Fibroblast of skin of left quadriceps (primary cell): ENCODE measurements at places on chromosomes 2 and 18.

GRCh38 chr18:2905854-2906703, 59.3 kb downstream of the EMILIN2 start:
- DNase-seq = no peak

GRCh38 chr2:64492272-64492671, 31.9 kb upstream of the AFTPH start:
- DNase-seq = no peak

DNA sequence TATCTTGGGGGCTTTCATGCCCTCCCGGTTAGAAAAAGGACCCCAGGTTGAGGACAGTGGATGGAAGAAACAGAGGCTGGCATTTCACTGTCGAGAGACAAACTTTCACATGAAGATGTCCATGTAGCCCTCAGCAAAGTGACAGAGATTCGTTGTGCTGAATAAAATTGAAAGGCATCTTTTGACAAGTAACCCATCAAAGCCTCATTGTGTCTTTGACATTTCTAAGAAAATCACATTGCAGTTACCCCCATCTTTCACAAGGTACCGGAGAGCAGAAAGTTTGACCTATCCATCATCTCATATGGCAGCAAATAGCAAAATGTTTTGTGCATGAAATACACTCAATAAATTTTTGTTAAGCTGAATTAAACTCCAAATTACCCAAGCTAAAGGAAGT, 2.0 kb upstream of the MBP start:
- no peak for DNase-seq

- DNase-seq = no peak
Observed at GRCh38 chr18:28034567-28034966, 142.4 kb downstream of the CDH2 start.

GRCh38 chr2:202114795-202115194, 41.7 kb downstream of the KIAA2012 start:
- DNase-seq = no peak

GRCh38 chr2:197453914-197454398, 604 bp downstream of the COQ10B start:
- no peak for DNase-seq

- no peak for DNase-seq
Observed at GRCh38 chr18:21943456-21943855, 202.9 kb downstream of the MIB1 start.

DNA sequence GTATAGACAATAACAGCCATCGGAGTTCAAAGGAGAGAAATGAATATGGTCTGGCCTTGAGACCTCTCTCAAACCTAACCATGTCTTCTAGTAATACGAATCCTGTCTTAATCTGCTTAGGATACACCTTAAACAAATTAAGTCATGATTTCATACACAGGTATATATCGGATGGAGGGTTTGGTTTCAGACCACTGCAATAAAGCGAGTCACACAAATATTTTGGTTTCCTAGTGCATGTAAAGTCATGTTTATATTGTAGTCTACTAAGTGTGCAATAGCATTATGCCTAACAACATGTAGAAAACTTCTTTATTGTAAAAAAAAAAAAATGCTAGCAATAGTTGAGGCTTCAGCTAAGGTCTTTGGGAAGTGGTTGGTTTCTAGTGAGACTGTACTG, 73.8 kb downstream of the EML6 start:
- DNase-seq = no peak

DNA sequence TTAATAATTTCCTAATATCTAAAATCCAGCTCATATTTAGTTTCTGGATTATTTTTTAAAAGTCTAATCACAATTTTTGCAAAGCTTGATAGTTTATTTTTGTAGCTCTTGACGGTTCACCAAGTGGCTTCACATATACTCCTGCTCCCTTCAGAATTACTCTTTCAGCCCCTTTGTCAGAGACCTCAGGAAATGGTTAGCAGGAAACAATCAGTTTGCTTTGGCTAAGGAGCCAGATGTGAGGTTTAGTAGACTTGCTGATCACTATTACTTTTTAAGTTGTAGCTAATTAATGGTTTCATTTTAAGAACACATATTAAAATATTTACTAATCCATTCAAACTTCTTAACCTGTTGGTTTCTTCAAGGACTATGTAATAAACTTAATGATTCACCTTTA, 2.3 kb downstream of the RBBP8 start:
- DNase-seq = no peak

- no peak for DNase-seq
Observed at GRCh38 chr2:83826577-83826976, 632.5 kb downstream of the SUCLG1 start.

GRCh38 chr2:178993788-178994187, 56.1 kb downstream of the CCDC141 start:
- no peak for DNase-seq

DNA sequence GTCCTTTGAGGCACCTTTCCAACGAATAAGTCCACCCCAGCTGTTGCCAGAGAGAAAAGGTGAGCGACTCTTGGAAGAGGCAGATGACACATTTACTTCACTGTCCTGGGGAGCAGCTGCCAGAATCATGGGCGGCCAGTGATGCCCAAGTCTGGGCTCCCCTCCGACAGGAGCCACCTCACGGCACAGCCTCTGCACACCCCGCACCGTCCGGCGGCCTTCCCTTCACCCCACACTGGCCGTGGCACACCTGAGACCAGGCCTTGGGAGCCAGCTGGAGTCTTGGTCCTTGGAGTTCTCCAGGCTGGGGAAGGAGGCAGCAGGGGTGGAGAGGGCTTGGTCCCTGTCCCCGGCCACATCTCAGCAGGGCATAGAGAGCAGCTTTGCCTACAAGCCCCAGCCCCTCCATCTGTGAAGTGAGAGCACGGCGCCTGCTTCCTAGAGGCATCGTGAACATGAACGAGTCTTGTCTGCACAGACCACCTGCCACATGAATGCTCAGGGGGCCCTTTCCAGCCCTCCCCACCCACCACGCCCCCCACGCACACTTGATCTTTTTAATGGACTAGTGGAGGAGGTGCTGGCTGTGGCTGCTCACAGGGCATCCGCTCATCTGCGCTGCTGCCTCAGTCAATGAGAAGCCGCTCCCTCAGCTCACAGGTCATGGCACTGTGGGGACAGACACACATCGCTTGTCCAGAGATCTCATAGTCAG, 400.2 kb upstream of the MYT1L start:
- no peak for DNase-seq

- no peak for DNase-seq
Observed at GRCh38 chr2:176852667-176853066, 359.9 kb upstream of the HNRNPA3 start.

DNA sequence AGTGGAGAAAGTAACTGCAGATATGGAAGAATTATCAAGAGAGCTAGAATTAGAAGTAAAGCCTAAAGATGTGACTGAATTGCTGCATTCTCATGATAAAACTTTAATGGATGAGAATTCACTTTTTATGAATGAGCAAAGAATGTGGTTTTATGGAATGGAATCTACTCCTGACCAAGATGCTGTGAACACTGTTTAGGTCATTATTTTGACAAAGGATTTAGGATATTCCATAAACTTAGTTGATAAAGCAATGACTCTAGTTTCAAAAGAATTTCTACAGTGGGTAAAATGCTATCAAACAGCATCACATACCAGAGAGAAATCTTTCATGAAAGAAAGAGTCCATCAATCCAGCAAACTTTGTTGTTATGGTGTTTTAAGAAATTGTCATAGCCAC, 1317.7 kb upstream of the ACVR2A start:
- DNase-seq = peak; percentile 10

- no peak for DNase-seq
Observed at GRCh38 chr2:139836769-139837168, 1056.6 kb upstream of the NXPH2 start.

- no peak for DNase-seq
Observed at GRCh38 chr2:224689539-224689938, 26.6 kb downstream of the CCDC195 start.

DNA sequence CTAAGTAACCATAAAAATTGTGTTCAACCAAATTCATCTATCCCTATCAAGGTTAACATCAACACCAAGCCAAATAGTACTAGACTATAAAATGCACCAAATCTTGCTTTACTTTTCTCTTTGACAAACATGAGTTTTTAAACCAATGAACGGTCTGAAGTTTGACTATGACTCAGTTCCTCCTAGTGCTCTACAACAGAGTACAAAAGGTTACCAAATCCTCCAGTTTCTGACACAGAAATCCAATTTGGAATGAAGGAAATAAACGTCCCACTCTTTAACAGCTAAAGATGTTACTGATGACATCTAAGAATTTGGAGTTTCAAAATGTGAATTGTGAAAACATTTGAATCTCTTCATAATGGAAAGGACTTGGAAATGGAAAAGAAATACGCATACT, 11.8 kb upstream of the ACVR1 start:
- no peak for DNase-seq
